ENCODE measurements at places on chromosomes 2 and 18.

- DNase-seq: peak; percentile 94
These were observed at the start of gene TMEM214 for GRCh38 chr2:27032495-27033252. Gene TMEM214, plus strand, starts transcription at chr2:27032965. Its CDS starts 51 bp downstream, at chr2:27033016.

DNA sequence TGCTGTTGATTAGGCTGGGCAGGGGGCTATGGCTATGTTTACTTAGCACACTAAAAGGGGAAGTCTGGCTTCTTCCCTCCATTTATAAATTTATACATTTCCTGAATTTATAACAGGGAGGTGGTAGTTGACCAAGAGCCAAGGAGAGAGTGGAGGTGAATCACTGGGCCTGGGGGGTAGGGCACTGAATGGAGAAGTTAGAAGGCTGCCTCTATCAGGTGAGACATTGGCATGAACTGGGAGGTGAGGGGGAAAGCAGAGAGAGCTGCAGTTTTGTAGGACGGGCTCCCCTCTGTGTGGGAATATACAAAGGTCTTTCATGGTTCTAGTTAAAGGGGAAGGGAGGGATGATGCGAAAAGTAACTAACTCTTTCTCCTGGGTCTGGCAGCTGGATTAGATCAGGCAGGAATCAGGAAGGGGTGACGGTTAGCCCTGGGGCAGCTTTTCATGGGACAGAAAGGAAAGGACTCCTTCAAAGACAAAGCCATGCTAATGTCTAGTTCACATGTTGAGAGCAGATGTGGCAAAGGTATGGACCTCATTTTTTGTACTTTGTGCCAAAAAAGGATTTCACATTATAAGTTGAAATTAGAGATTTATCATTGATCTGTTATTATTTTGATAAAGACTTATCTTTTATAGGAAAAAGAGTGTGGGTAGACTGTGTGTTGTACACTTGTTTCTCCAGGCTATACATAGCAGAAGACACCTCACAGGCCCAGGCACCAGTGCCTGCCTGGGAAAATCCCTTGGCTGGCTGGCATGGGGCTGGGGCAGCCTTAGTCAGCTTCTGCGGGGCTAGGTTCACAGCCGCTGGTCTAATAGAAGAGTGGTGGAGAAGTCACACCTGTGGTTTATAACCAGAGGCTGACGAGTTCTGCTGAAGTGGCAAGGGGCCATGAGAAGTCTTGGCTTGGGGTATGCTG, 158.7 kb downstream of the CLIP4 start:
- DNase-seq: no peak

DNA sequence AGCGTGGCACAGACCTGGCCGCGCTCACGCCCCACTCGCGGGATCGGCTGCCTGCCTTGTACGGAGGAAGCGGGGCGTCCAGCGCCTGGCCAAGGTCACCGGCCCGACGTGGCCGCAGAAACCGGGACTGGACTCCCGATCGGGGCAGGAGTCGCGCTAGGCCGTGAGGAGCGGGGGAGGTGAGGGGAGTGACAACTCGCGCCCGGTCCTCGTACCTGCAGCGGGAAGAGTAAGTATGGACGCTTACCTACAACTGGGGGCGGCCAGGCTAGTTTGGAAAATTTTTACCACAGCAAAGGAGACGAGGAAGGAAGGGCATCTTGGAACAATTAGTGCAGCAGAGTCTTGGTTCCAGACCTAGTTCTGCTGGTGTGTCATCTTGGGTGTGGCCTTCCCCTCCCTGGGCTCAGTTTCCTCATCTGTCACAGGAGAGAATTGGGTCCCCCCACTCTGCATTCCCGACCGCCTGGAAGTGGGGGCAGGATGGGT, 693 bp downstream of the UBE2F start:
- DNase-seq: no peak

DNA sequence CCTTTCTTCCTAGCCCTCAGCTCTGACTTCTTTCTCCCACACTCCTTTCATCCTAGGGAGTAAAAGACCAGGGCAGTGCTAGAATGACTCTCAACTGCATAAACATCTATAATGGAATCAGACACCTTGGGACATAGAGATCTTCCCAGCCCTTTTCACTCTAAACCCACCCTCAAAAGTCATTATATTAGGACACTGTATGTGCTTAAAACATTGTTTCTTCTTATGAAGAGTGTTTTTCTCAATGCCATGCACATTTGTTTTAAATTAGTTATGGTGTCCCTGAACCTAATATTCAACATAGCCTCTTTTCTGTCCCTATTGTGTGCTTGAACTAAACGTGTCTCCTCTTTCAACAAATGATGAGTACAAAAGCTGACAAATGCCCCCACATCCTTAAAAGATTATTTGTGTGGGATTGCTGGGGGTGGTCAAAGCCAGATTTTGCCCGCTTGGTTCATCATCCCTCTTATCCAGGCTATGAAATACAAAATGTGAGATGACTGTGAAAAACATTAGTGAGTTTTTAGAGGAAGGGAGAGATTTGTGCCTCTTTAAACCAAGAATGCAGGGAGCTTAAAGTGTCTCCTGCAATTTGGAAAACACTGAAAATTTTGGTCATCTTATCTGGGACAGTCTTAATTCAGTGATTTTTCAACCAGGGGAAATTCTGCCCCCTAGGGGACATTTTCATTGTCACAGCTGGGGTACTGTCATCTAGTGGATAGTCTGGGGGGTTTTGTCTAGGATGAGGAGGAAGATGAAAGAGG, 29.0 kb downstream of the SERPINB5 start:
- peak; percentile 40 for DNase-seq

GRCh38 chr18:2723207-2723606, 67.7 kb downstream of the SMCHD1 start:
- no peak for DNase-seq

DNA sequence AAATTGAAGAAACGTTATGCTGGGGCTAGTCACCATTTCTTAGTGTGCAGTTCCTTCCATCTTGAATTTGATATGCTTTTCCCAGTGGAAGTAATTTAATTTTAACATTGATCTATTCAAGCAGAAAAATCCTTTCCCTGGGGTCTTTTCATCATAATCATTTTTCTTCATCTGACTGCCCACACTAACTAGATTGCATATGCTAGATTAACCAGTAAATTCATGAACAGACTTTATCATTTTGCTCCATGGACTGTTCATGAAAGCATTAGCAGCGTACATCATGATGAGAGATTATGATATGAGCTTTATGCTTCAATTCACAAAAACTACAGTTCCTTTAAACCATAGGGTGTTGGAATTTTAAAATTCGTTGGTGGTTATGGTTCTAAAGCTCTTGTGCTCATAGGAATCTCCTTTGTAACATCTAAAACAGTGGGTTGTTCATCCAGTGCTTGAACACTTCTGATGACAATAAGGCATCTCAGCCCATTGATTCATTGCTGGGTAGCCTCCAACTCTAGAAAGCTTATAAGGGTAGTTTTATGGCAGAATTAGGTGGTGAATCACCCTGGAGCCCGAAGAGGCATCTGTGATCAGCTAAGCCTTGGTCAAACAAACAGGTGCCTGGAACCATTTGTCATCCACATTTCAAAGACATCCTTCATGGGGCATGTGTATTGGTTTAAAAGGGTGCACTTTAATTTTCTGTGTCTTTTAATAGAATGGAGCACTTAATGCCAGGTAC, 77.2 kb upstream of the NDUFV2 start:
- DNase-seq: peak; percentile 46

GRCh38 chr2:125564471-125564870, 1091.5 kb upstream of the GYPC start:
- peak; percentile 18 for DNase-seq

- no peak for DNase-seq
These were observed 286.8 kb upstream of the TRIB2 start for GRCh38 chr2:12429779-12430406.

Data from NCI-H82 (cell line).